ENCODE measurements at places on chromosomes 4 and X.

DNA sequence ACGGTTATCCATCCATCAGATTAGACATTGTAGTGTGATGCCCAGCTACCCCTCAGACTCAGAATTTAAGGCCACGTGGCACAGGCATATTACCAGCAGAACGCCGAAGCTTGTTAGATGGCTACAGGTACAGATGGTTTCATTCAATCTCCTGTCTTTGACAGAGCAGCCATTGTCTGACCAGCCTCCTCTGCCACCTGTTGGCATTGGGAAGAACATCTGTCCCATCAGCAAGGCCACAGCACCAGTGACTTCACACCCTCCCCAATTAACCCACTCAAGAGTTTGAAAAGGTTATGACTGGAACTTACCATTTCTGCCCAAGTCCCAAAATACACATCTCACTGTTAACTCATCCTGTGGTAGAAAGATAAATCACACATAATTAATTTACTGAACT lies 22.0 kb upstream of the PHKA2 start:
- DNase-seq, result no peak

GRCh38 chrX:19386679-19387078 lies 43.0 kb downstream of the PDHA1 start:
- DNase-seq, result no peak

DNA sequence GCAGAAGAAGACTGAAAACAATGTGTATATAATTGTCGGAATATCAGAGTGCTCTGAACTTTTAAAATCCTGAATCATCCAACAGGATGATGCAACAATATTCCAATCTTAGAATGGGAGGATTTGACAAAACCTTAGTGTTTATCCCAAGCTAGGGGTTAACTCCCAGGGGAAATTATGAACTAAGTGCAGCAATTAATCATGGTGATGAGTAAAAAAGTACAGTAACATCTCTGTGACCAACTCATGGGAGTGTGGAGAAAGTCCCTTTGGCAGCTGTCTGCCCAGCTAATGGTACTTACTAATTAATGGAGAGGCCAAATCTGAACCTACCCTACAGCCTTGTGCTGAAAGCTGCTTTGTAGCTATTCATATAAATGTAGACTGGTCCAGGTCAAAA lies 257.6 kb upstream of the DDX53 start:
- DNase-seq, result no peak

- DNase-seq, result no peak
Observed at GRCh38 chr4:158605393-158605792, 66.3 kb downstream of the C4orf46 start.

DNA sequence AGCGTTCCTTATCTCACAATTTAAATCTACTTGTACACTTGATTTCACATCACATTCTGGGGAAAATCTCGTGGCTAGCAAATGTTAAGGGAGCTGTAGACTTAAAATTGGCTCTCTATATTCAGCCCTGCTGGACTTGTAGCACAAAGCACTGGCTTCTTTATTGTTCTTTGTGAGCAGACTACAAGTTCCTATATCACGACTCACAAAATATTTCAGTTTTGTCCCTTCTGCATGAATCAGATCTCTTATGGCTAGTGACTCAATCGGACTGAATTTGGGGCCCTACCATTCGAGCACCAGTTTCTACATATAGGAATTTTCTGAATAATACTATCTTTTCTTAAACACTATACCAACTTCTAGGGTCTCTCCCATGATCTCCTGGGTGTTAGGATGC lies 390.1 kb downstream of the ADAM29 start:
- no peak for DNase-seq

DNA sequence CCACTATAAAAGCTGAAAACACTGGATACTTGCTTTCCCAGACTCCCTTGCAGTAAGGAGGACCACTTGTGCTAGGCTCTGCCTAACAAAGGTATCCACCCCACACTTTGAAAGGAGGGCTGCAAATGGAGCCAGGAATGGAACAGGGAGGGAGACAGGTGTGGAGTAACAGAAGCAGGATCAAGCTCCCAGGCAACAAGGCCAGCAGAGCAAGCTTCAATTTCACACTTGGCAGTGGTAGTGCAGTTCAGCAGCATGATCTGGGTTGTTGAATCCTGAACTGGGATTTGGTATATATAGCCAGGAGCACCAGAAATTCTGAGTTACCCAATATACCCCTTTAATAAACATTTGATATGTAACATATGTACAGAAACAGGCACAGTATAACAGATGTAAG lies 9.8 kb downstream of the LAMP2 start:
- no peak for DNase-seq

- no peak for DNase-seq
Observed at GRCh38 chrX:40144576-40144975, 46.8 kb upstream of the BCOR start.

GRCh38 chr4:10746371-10747171 lies 62.0 kb upstream of the CLNK start:
- DNase-seq, result no peak
